ENCODE measurements at places on chromosomes 11 and 22.

DNA sequence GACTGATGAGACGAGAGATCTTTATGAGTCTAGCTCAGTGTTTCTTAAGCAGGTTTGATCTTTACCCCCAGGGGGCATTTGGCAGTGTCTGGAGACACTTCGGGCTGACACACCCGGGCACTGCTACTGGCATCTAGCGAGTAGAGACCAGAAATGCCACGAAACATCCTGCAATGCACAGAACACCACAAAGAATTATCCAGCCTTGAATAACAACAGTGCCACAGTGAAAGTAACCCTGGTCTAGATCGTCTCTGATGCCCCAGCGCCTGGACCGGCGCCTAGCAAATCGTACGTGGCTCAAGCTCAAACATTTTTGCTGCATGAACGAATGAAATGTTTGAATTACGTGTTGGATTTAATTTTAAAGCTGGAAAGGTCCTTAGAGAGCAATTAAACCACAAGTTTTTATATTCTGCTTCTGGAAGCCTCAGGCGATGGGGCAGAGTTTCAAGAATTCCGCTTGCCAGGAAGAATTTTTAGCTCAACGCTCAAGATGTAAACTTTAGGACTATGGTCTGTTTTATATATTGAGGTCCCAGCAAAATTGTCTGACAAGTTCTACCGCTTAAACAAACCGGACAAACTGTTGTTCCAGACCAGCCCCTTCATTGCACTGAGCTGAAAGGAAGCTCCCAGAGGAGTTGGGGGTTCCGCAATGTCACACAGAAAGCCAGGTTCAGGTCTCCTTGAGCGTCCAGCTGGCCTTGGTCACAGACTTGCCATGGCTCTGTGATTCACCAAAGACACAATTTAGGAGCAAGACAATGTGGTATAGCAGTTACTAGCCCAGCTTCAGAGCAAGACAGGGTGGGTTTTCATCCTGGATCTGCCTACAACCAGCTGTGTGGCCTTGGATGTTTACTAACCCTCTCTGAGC is 44.2 kb upstream of the SMTN start:
- no peak for DNase-seq

DNA sequence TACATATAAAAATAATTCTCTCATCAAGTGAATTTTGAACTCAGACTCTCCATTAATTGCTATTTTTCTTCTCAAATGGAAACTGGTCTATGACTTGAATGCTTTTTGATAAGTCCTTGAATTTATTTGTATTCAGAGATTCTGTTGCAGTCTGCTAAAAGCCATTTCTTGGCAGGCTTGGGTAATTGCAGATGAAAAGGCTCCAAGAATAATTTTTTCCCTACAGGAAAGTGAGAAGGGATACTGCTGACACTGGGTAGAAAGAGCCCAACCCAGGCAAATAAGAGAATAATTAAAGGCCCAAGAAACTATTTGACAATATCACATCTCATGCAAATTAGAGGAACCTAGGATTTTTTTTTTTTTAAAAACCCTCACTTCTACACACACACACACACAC is 246.5 kb upstream of the DDI1 start:
- DNase-seq: no peak

GRCh38 chr11:62599069-62599696 is 2.5 kb downstream of the MTA2 start:
- peak; percentile 91 for DNase-seq

DNA sequence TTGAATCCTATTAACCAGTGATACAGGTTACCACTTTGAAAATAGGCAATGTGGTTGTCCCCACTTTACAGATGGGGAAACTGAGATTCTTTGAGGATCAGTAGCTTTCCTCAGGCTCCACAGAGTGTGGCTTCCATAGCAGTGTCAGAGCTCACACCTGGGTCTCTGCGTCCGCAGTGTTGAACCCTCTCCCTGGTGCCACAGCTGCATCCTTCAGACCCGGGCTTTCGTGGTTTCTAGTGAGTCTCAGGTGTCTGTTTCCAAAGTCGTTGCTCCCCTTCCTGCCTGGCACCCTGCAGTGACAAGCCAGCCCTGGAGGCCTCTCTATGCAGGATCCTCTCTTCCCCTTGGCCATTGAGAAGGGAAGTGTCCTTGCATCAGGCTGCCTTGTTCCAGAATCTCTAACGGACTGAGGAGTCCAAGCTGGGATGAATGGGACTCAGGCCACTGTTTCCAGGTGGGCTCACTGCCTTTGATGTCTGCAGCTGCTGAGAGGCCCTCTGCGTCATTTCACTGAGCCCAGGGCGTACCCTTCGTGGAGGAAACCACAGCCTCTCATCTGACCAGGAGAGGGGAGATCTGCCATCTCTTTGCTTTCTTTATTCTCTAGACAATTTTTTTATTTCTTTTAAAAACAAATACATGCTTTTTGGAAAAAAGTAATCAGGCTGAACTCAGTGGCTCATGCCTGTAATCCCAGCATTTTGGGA is 48.4 kb upstream of the MICAL2 start:
- no peak for DNase-seq

- no peak for DNase-seq
These were observed 93.9 kb upstream of the PITPNB start for GRCh38 chr22:28012832-28013460.

DNA sequence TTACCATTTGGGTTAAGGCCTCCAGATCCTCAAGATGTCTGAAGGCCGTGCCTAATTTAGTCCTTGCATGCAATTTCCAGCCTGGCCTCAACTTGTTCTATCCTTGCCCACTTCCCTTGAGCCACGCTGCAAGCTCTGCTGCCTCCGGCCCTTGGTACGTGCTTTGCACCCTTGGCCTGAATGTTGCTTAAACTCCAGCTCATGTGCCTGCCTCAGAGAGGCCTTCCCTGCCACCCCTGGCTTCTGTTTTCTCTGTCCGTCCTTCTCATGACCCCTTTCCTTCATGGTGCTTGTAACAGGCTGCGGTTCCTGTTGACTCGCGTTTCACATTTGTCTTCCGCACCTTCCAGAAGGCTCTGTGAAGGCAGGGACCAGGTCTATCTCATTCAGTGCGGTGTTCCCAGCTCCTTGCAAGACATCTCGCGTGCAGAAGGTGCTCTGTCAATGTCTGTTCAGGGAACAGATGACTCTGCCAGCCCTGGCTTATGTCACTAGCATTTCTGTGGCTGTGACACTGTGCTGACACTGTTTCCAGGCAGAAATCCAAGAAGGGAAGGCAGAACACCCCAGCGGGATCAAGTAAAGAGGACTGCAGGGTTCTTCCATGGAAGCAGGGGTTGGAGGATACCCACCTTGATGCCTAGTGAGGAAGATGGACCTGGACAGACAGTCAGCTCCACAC is 61.8 kb downstream of the FBLN1 start:
- DNase-seq: no peak

GRCh38 chr11:132501356-132501755 is 1030.9 kb downstream of the OPCML start:
- no peak for DNase-seq

DNA sequence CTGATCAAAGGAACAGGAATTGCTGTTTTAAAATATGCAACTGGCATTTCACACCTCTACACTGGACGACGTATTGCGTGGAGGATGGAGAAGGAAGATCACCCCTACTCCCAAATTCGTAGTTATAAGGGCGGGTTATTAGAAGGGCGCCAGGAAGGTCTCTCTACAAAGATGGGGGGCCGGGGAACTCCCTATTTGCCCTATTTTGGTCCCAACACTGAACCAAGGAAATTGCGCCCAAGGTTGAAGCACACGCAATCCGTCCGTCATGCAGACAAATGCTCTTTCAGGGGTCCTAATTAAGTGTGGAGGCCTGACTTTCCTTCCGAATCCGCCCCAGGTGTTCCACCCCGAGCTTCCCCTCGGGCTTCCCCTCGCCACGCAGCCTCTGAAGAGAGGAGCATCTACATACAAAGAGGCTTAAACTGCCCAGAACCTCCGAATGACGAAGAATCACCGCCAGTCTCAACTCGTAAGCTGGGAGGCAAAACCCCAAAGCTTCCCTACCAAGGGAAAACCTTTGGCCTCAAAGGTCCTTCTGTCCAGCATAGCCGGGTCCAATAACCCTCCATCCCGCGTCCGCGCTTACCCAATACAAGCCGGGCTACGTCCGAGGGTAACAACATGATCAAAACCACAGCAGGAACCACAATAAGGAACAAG is 396 bp downstream of the NPAT start:
- DNase-seq: no peak

DNA sequence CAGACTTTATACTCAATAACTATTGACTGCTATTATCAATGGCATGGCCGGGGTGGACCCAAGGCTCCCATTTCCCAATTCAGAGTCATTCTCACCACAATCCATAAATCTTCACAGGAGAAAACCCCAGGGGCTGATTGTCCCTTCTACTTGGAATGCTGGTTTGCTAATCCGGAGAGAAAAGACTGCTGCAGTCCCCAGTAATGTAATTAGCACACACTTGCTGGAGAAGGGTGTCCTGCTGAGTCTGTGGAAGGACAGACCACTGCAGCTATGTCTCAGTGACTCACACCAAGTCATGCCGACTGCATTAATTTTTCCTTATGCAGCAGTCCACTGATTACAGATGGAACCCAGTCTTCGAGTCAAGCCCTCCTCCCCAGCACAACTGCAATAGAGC is 5.9 kb upstream of the ETS1 start:
- no peak for DNase-seq

GRCh38 chr11:18527512-18527911 is 770 bp upstream of the TSG101 start:
- DNase-seq: no peak

Data from activated CD8-positive, alpha-beta memory T cell treated with anti-CD3 and anti-CD28 coated beads for 1 hour (primary cell).